ENCODE measurements at places on chromosomes 13 and 19.

- peak; percentile 92 for DNase-seq
Measured at GRCh38 chr13:31310356-31310755, 110.6 kb downstream of the B3GLCT start.

DNA sequence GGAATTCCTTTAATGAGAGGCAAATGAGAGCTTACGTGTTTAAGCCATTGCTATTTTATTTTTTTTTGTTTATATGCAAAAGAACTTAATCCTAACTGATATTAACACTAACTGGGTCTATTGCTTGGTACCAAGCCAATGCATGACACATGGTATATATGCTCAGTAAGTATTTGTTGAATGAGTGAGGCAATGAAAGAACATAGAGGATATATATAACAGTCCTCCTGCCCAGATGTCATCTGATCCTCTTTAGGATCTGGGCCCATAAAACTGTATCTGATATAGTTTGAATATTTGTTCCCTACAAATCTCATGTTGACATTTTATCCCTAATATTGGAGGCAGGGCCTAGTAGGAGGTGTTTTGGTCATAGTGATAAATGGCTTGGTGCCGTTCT is 13.0 kb upstream of the ALOX5AP start:
- DNase-seq, result no peak

- no peak for DNase-seq
Measured at GRCh38 chr13:48424212-48424611, 11.3 kb upstream of the LPAR6 start.

DNA sequence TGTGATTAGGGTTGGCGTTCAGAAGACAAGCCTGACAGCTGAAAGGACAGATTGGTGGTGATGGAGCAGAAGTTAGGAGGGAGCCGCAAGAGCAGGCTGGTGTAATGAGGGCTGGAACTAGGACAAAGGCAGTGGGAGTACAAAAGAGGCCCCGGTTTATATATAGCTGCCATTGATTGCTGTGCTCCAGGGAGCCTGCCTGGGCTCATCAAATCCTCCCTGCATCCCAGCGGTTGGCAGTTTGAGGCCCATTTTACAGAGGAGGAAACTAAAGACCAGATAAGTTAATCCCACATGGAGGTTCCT is 123.7 kb downstream of the CACNA1A start:
- DNase-seq, result no peak

DNA sequence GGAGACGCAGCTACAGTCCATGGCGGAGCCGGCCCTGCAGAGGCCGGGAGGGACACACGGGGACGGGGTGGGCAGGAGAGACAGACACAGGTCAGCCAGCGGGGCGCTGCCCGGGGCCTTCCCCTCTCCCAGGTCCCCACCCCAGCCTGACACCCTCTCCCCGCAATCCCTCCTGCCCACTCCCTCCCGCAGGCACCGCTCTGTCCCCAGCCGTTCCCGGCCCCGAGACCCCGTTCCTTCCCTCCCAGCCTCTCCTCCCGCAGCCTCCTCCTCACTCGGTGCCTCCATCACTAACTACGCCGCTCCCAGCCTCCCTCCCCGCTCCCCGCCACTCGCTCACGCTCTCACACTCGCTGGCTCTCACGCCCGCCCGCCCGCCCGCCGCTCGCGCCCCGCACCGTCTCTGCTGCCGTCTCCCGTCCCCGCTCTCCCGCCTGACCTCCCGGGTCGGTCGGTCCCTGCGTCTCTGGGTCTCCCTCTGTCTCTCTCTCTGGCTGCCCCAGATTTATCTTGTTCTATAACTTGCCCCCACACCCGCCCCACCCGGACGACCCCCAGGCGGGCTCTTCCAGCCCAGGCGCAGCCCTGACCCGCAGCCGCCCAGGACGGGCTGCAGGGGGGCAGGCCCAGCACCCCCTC is 15.2 kb downstream of the ERFL start:
- DNase-seq, result no peak
